ENCODE measurements at places on chromosomes 11 and 22. TPM values are rescaled to one million over a fixed set of nuclear protein-coding genes. Genes with fewer than 3 reads are reported as not detected.
A peak's percentile ranks its signal among the peaks of the same experiment; 100 is the strongest.

DNA sequence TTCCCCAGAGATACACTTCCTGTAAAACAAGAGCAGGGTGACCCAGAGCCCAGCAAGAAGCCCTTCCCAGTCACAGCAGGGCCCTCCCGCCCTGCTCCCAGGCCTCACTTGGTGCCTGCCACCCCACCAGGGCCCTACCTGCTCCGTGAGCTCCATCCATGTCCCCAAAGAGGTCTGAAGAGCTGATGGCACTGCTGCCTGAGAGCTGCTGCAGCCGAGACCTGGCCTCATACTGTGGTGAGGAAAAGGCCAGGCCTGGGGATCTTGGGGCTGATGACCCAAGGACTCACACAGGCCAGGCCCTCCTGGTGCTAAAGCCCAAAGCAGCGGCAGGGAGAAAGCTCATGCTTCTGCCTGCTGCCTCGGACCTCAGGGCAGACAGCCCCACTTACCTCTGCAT is 10.3 kb downstream of the ARFGAP2 start:
- no peak for DNase-seq

DNA sequence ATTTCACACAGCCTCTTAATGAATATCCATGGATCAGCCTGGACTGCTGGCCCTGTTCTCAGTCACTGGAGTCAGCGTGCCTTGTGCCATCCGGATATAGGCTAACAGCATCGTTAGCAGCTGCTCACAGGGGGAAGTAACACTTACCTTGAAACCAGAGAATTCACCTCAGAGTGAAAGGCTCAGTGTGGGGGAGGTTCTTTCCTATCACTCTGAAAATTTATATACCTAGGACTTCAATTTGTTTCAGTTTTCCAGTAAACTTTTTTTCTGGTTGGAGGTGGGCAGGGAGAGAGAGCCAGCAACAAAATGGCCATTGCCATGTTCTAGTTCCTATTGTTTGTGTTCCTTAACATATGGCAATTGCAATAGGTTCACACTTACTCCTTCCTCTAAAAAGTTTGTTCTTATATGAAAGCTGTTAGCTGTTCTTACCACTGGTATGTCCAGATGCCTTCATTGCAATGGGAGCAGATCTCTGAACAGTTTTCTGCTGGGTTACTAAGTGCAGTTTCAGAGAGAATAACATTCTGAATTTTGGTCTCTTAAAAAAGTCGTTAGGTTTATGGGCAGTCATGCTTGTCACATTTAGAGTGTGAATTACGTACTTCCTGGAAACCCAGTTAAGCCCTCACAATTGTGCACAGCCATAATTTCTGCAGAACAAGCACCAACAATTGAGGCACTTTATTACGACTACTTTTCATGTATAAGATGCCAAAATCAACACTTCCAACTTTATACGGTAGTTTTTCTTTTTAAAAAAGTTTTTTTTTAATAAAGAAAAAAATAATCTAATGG is 247.6 kb downstream of the CADM1 start:
- DNase-seq: peak; percentile 22

DNA sequence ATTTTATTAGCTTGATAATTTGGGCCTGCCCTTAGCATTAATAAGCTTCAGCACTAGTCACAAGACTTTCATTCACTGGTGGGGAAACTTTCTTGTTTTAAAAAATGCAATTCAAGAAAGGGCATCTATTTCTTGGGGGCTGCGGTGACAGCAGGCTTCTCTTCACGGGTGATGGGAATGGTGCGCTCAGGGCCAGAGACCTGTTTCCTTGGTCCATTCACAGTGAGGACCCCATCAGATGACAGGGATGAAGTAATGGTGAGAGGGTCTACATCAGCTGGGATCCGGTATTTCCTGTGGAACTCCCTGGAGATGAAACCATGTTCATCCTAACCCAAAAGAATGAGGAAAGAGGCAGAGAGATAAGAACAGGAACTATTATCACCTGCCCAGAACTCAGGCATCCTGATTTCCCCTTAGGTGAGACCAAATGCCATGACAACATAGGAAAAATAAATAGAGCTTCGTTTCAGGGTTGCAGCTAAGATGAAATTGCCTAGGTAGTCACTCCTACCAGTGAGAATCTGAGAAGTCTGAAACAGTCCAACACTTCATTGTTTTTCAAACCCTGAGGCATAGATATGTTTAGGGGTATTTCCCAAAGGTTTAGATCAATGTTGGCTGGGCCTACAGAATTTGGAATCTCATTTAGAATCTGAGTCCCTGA is 2.8 kb downstream of the CRYAB start:
- no peak for DNase-seq

SMTNL1 gene
- not detected for polyA plus RNA-seq

PYGM gene
- polyA plus RNA-seq: 0.08 TPM

DNA sequence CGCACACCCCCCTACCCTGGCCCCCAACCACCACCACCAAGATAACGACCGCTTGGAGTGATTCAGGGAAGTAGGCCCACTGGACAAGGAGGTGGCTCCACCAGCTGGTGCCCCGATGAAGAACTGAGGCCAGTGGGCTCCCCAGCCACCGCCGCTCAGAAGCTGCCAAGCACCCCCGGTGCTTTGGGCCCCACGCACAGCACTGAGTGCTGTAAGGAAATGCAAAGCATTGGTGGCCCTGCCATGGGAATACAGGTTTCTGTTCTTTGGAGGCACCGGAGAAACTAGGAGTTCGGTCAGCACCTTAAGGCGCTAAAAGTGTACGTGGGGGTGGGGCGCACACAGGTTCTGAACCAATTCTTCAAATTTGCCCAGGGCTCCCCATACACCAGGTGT is 664 bp upstream of the PRSS23 start:
- DNase-seq: peak; percentile 40

CCDC188 gene
- 21.1 TPM for polyA plus RNA-seq

- DNase-seq: peak; percentile 76
These were observed 531 bp downstream of the GRIK4 start for GRCh38 chr11:120511820-120512738.

PUS3 gene
- 8.3 TPM for polyA plus RNA-seq

GPHA2 gene
- not detected for polyA plus RNA-seq

NAGA gene
- 15.4 TPM for polyA plus RNA-seq

- DNase-seq: no peak
These were observed 8.6 kb downstream of the LRRC32 start for GRCh38 chr11:76661834-76662434.

GRCh38 chr11:107040433-107041087 is 22.3 kb upstream of the GUCY1A2 start:
- no peak for DNase-seq

GRCh38 chr11:131041331-131042040 is 125.2 kb upstream of the SNX19 start:
- DNase-seq: no peak

DNA sequence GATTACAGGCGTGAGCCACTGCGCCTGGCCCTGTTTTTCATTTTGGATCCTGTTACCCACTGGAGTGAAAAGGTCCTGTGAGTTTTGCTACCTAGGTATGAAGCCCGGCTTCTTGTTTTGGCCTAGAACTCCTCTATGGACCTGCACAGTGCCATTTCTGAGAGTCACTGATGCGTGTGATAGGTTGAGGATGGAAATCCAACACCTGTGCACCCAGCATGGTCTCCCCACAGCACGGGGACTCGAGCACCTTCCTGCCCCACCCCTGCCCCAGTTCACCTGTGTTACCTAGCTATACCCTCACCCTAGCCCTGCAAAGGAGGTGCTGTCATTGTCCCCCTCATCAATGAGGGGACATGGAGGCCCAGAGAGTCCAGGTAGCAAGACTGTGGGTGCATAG is 5.1 kb downstream of the FBLN1 start:
- DNase-seq: no peak

DNA sequence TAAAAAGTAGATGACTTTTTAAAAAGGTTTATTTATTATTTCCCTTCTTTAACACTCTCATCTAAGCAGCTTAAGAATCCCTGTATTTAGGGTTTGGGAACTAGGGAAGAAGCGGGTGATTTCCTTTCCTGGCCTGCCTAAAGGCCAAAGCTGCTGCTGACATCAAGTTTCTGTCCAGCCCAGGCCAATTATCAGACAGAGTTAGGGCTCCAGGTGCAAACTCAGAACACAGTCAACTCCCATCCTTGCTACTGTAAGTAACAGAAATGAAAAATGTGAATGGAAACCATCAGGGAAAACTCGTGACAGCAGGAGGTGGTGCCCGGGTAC is 108.9 kb downstream of the CCDC81 start:
- DNase-seq: no peak

SAC3D1 gene
- polyA plus RNA-seq: 13.1 TPM

OR2D2 gene
- not detected for polyA plus RNA-seq
